ENCODE measurements at places on chromosomes 7 and 10.

GRCh38 chr7:13293264-13294002 is 606.0 kb downstream of the ARL4A start:
- no peak for DNase-seq

GRCh38 chr10:123016228-123016627 is 7.4 kb downstream of the ACADSB start:
- no peak for DNase-seq

- DNase-seq = no peak
Measured at GRCh38 chr7:18387191-18387735, 108.3 kb upstream of the HDAC9 start.

- no peak for DNase-seq
Measured at GRCh38 chr10:97748116-97748515, 11.2 kb downstream of the ZFYVE27 start.

DNA sequence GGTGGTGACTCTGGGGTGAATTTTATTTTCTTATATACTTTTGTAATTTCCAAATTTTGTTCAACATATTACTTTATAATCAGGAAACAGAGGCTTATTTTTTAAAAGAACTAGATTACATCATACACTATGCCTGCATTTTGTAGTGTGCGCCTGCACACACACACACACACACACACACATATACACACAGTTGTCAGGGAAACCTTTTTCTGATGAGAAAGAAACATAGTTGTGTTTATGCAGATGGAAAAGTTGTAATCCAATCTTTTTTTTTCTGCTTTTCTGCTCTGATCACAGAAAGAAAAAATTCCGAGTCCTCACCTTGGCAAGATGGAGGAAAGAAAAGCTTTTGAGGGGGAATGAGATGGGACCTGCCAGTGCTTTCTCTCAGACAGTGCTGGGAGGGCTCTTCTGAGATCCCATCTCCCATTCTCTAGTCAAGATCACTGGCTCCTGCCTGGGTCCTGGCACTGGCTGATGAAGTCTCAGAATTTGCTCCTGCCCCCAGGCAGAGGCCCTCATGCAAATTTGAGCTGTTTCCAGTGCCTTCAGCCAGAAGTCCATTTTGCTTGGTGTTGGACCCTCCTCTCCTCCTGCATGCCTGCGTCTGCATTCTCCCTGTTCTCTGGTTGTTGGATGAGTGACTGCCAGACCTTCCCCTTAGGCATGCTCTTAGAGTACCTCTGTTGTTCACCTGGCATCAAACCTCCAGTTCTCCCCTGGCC is 59.7 kb downstream of the TLL2 start:
- peak; percentile 61 for DNase-seq

Measured in brain (organoid and tissue), 16 donors.